Stimulated activated CD4-positive, alpha-beta T cell treated with anti-CD3 and anti-CD28 coated beads, Interleukin-15, amount 100 ng/mL, for 1 hour (primary cell): ENCODE measurements at places on chromosomes 16 and 17.

DNA sequence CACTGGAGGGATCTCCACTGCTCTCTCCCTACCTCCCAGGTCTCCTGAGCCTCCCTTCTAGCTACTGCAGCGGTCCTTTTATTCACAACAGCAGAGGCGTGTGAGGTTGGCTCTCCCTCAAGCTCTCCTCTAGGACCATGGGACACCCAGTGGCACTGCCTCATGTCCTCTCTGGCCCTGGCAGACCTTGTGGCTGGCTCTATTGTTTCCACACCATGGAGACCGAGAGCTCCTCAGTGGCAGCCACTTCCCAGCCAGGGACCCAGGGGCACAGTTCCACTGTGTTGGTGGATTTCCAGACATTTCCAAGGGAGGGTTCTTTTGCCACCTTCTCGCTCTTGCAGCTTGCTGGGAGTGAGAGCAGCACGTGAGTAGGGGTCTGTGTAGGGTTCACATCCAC, 204.9 kb downstream of the AXIN2 start:
- DNase-seq, result no peak

- DNase-seq, result no peak
Measured at GRCh38 chr16:17303101-17303500, 167.7 kb downstream of the XYLT1 start.

GRCh38 chr16:19933740-19934139, 49.1 kb upstream of the GPRC5B start:
- DNase-seq, result no peak

GRCh38 chr16:73543970-73544599, 496.2 kb upstream of the ZFHX3 start:
- DNase-seq, result no peak

DNA sequence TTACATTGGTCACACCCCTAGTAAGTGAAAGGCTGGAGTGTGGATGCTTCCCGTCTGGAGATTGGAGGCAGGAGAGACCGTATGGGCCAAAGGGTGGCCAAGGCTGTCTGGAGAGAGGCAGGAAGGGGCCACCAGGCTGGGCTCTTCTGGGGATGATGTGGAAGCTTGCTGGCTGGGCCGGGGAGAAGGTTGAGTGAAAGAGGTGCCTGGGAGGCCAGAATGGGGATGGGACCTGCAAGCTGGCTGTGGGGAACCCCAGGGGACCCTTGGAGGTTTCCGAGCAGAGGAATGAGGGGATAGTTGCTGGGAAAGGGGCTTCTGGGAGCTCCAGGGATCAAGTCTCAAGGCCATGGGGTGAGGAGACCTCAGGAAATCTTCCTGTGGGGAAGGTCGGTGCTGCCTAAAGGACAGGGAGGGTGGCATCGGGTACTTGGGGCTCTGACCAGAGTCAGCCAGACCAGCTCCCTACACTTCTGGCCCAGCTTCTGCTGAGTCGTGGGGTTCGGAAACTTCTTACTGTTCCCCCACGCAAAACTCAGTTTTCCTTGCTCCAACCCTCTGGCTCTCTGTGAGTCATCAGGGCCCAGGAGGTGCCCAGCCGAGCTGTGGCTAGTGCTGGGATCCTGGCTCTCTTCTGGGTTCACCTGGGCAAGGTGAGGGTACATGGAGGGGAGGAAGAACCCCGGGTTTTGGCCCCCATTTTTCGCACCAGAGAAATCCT, 3.1 kb downstream of the MRC2 start:
- no peak for DNase-seq

DNA sequence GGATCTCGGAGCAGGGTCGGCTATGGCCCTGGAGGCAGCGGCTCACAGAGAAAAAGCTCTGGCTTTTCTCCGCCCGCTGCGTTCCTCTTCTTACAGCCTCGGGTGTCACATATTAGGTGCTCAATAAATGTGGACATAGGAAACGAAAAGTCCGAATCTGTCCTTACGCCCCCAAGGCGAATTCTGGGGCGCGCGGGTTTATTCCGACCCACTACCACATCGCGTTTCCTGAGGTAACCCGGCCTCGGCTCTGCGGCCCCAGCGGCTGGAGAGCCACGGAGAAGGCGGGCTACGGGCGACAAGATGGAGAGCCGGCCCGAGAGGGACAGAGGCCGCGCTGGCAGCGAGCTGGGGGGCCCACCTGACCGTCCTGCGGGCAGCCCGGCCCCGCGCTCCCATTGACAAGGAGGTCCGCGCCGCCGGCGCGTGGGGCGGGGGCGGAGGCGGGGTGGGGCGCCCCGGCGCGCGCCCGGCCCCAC, 573 bp upstream of the GNAO1 start:
- no peak for DNase-seq

DNA sequence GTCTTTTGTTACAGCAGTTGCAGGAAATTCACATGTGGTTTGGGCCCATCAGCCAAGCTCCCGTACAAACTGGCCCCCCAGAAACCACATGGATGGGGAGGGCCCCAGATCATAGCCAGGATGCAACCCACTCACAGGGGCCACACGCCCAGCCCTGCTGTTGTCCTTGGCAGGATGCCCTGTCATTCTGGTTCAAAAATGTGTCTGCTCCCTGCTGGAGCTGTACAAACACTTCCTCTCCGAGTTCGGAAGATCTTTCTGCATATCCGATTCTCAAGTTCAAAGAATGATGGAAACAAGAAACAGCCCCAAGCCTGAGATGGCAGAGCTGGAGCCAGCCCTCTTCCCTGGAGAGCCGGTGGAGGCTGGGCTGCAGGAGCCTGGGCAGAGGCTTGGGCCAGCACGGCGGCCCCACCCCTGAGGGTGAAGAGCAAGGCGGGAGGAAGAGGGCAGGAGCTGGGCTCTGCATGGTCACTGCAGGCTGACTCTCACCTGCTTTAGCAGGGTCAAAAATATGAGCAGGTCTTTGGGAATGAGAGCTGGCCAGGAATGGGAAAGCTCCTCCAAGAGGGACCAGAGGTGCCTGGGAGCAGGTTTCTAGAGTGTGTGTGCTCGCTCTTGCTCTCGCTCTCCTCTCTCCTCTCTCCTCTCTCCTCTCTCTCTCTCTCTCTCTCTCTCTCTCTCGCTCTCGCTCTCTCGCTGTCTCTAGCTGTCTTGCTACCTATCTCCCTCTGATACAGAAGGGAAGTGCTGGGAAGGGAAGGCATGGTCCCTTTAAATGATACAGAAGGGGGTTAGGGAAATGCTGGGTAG, 34.7 kb upstream of the ENPP7 start:
- no peak for DNase-seq

DNA sequence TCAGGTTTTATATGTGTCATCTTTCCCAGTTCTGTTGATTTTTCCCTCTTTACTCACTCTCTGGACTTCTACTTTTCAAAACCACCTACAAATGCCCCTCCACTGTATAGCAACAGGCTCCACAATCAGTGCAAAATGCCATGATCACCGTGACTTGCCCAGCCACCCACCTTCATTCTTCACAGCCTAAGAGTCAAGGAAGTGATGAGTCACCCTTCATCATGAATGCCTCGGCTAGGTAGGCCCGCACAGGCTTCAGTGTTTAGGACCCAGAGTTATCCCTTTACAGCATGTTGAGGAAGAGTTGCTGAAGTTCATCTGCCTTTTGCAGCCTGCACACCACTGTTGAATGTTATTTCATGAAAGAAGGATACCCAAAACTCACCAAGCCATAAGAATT, 158.6 kb downstream of the PMP22 start:
- DNase-seq, result no peak

DNA sequence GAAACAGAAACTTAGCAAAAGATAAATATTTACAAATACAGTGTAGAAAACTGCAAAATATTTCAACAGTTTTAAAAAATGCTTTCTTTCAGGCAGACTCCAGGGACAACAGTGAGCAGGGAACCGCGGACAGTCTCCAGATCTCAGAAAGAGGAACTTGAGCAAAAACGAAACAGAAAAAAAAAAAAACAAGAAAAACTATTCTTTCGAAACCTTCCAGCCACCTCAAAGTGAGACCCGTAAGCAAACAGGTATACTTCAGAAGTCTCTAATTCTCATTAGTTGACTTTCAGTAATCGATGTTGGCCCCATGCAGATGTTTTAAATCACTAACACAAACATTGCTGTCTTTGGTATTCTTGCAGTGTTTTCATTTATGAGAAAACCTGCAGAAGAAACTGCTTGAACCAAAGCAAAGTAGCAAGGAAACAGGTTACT, 15.7 kb upstream of the CCL1 start:
- no peak for DNase-seq

GRCh38 chr17:29059281-29059680, 16.3 kb downstream of the PIPOX start:
- DNase-seq, result no peak

DNA sequence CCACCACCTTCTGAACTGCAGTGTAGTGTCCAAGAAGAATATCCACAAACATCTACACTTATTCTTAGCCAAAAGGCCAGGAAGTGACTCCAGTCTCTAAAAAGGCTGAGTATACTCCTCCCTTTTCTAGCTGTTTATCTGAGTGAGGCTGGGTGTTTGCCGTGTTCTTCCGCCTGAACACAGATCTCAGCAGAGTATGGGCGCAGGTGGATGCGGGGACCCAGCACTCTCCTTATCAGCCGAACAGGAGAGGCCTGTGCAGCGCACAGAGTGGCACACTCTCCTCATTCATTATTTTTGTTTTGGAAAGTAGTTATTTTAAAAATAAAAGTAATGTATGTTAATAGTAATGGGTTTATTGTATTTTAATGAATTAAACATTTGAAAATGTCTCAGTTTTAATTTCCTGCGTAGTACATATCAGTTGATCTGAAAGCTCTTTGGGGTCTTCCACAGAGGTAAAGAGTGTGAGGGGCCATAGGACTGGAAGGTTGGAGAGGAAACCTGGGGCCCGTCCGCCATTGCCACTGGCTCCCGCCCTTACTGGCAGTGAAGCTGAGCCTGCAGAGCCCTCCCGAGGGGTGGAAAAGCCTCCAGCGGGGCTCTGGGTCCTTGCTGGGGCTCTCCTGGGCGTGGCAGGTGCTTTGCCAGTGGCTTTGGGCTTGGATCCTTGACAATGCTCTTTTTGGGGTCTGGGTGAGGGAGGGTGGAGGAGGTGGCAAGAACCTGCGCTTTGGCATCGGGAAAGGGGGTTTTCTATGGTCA, 53.8 kb downstream of the PDPK1 start:
- DNase-seq, result no peak

DNA sequence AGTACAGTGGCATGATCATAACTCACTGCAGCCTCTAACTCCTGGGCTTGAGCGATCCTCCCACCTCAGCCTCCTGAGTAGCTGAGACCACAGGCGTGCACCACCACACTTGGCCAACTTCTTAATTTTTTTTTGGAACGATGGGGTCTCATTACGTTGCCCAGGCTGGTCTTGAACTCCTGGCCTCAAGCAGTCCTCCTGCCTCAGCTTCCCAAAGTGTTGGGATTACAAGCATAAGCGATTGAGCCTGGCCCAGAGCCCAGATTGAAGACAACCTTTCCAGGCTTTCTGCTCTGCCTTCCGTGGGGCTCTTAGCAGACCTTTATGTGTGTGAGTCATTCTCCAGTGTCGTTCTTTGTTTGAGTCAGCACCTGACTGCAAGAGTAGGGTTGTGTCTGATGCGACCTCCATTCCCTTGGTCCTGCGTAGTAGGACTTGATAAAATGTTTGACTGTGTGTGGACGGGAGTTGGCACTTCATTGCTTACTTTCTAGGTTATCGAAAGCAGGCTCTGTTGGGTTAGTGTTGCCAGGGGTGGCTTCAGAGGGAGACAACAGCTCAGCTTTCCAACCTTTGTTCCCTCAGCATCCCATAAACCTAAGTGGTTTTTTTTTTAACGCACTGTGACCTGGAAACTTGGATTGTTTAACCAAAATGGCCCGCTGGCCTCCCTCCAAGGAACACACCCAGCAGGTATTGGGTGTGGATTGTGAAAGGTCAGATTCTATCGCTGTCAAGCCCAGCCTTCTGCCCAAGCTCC, 26.4 kb downstream of the EEF2K start:
- no peak for DNase-seq
